ENCODE measurements at places on chromosomes 2 and 18.

- no peak for DNase-seq
Measured at GRCh38 chr2:119697290-119698020, 18.5 kb downstream of the TMEM177 start.

DNA sequence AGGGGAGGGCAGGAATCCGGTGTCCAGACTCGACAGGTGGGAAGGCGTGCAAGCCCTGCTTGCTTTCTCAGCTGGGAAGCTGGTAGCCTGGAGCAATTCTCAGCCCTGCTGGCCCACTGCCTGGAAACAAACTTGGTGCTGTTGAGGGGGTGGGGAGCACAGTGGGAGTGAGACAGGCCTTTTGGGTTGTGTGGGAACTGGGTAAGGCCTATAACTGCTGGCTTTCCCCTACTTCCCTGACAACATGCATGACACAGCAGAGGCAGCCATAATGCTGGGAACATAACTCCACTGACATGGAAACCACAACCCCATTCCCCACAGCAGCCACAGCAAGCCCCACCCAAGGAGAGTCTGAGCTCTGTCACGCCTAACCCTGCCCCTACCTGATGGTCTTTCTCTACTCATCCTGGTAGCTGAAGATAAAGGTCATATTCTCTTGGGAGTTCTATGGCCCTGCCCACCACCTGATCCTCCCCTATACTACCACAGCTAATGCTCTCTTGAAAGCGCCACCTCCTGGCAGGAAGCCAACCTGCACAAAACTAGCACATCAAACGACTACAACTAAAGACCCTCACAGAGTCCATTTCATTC lies 122.9 kb upstream of the ACVR1C start:
- DNase-seq, result peak; percentile 9

DNA sequence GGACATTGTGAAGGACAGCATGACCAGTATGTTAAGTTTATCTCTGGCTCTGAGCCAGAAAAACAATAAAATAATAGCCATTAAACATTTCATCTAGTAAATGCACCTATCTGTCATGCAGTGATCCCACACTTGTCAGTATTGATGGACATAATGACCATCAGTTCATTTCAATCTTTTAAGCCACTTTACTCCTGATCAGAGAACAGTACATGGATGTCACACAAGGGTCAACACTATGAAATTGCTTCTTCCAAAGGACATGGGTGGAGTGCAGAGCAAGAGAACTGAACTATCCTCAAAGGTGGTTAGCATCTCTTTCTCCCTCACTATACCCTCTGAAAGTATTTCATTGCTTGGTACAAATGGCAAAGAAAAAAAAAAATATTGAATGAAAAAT lies 816.0 kb upstream of the GYPC start:
- DNase-seq, result no peak

GRCh38 chr2:21916934-21917522 lies 793.3 kb downstream of the TDRD15 start:
- DNase-seq, result no peak

DNA sequence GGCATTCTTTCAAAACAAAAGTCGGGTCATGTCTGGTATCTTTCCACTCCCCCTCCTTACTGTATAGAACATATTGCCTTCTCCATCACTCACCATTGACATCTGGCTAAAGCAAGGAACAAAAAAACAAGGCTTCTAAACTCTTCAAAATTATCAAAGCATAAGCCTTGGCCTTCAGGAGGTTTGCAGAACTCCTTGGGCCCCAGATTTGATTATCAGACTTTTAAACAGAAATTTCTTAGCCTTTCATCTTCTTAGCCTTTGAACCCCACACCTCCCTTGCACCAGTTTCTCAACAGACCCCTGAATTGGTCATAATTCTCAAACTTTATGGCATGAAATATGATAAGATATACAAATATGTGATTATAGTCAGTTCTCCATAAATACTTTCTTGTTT lies 59.8 kb upstream of the XDH start:
- no peak for DNase-seq
